ENCODE measurements at places on chromosomes 5 and 9.

DNA sequence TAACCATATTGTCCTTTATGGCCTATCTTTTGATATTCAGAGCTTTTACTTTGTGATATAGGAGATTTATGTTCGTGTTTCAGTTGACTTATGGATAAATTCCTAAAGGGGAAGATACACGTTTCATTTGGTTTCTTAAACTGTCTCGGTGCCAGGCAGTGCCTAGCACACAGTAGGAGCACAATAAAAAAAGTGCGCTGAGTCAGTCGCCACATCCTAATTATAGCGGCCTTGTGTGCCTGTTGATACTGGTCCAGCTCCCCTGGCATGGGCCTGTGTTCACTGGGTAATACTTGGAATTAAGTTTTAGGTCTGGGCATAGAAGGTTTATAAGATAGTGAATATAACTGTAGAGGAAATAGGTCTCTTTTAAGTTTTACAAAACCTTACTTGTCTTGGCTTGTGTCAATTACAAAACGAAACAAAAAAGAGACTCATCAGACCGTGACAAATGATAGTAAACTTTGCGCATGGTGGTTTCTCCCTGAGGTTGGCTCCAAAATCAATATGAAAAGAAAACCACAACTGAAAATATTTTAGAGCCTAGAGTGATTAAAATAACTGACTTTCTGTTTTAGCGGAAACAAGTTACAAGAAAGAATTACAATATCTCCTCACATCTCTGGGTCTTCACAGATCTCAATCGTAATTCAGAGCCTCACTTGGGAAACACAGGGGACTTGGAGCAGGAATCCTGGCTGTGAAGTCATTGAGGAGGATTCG lies 84.8 kb downstream of the MVB12B start:
- no peak for DNase-seq

DNA sequence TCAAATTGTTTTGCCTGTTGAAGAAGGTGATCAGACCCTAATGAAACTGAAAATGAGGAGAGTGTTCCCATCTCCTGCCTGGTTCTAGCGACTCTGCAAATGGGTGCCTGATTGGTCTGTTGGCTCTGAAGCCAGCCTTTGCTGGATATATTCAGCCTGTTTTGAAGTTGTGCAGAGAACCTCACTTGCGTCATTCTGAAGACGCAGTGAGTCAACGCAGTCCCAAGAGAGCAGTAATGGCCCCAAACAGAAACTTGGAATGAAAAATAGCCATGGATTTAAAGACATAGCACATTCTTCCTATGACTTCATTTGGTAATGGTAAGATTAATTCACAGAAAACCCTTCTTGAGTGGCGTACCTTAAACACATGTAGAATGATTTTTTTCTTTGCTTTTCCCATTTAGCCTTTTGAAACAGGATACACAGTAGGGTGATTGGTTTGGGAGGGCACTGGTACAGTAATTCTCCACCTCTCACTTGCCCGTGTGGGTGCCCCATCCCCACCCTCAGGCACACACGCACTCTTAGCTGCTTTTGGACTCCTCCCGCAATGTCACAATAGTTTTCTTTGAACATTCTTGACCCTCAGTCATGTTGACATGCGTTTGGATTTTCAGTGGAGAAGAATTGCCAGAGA lies 54.1 kb upstream of the ABL1 start:
- DNase-seq = no peak

- DNase-seq = no peak
Measured at GRCh38 chr9:122619996-122620395, 5.5 kb downstream of the OR1Q1 start.

GRCh38 chr5:61280761-61281427 lies 51.2 kb upstream of the ZSWIM6 start:
- DNase-seq = no peak

DNA sequence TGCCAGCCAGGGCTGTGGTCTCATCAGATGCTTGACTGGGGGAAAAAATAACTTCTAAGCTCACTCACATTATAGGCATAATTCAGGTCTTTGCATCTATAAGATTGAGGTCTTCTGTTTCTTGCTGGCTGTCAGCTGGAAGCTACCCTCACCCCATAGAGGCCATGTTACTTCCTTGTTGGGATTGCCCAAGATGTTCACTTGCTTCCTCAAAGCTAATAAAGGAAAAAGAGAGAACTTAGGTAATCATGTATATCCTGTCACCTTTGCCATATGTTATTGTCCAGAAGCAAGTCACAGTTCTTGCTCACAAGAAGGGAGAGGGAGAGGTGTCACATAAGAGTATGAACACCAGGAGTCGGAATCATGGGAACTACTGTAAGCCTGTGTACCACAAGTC lies 38.7 kb upstream of the ANKRD34B start:
- DNase-seq = no peak

GRCh38 chr5:118793091-118793490 lies 195.3 kb downstream of the DTWD2 start:
- DNase-seq = no peak

- DNase-seq = no peak
Measured at GRCh38 chr5:116673453-116673852, 98.8 kb upstream of the SEMA6A start.

DNA sequence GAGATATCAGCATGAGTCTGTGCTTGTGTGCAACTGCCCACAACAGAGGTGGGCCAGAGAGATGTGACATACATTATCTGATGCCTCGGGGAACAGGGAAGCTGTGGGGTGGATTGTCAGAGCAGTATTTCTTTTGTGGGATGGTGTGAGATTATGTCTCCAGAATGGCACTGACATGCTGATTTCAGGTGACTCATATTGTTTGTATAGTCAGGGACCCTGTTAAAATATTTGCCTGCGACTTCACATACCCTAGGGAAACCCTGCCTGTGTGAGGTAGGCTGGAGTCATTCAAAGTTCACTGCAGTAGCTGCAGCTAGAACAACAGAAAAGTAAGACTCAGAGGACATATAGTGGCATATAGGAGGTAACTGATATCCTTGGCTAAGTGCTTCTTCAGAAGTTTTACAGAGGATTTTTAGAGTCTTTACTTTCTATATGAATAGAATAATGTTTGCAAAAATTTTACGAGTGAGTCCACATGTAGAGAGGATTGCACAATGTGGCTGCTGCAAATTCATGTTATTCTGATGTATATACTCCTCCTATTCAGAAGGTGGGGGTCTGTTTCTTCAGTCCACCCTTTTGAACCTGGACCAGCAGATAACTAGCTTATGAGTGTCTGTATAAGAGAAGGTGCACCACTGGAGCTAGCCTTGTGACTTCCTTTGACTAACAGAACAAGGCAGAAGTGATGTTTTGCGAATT lies 89.3 kb downstream of the MACIR start:
- DNase-seq = no peak

GRCh38 chr5:100826133-100826532 lies 76.9 kb downstream of the ST8SIA4 start:
- DNase-seq = no peak

DNA sequence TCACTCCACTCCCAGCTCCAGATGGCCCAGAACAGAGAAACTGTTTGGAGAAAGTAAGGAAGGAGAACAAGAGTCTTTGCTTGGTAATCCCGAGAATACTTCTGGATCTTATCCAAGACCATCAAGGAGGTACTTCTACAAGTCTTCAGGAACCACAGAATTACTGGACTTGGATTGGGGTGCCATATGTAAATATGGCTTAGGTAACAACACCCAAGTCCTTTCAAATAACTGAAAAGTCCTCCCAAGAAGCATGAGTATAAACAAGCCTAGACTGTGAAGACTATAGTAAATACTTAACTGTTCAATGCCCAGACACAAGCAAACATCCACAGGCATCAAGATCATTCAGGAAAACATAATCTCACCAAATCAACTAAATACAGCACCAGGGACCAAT lies 170.0 kb downstream of the MCTP1 start:
- no peak for DNase-seq

- no peak for DNase-seq
Measured at GRCh38 chr5:167797933-167798332, 493.5 kb upstream of the WWC1 start.

- DNase-seq = no peak
Measured at GRCh38 chr5:161546095-161546469, 443 bp downstream of the GABRB2 start.

- DNase-seq = no peak
Measured at GRCh38 chr5:23157716-23158115, 304.6 kb upstream of the CDH12 start.

- DNase-seq = no peak
Measured at GRCh38 chr9:27945386-27945785, 372.1 kb upstream of the C9orf72 start.

DNA sequence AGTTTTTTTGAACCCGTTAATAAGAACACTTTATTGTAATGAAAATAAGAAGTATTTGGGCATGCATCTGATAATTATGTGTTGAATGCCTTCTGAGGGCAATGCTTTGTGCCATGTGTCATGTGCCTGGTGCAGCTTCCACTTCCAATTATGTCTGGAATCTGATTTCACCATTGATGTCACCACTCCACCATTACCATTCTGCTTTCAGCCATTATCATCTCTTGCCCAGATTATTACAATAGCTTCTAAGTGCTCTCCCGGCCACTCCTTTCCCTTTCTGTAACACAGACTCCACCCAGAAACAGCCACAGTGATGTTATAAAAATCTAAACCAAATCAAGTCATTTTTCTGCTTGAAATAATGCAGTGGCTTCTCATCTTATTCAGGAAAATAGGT lies 171.7 kb downstream of the C9orf152 start:
- DNase-seq = no peak

- DNase-seq = no peak
Measured at GRCh38 chr5:69084195-69084594, 9.6 kb upstream of the SLC30A5 start.

DNA sequence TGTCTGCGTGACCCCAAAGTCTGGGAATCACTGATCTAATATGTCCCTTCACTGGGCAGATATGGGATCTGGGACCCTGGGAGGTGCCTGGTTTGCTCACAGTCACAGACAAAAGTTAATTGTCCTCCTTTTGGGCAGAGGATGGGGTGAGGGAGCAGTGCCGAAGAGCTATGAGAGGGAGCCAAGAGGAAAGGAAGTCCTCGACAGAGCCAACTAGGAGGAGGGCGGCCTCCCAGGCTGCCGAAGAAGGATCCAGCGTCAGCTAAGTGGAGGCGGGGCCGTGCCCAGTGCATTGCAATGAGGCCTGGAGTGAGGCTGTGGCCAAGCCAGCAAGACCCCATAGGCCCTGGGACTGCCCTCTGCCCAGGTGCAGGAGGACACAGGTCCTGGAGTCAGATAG lies 11.4 kb downstream of the AIF1L start:
- DNase-seq = no peak
